ENCODE measurements at places on chromosomes 11 and 22.

- DNase-seq = no peak
These were observed 27.2 kb upstream of the PARVB start for GRCh38 chr22:43996981-43997265.

DNA sequence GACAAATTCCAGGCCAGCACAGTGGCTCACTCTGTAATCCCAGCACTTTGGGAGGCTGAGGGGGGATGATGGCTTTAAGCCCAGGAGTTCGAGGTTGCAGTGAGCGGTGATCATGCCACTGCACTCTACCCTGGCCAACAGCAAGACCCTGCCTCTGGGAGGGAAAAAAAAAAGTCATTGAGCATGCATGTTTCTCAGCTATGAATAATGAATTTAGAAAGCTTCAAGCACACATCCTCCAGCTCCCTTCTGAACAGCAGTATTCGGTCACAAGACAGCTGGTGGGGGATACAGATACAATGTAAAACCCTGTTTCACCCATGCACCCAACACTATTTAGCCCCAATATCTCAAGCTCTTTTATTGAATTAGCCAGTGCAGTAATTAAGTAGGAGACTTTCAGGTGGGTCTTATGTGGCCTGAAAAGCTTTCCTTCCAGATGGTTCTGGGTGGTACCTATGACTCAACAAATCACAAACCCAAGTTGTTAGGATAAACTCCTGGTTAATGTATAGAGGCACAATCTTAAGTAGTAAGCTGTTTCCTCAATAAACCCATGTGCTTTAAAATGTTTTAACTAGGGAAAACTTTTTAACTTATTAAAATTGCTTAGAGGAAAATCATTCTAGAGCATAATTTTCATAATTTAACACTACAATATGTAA is 13.4 kb downstream of the PRDM10 start:
- no peak for DNase-seq

DNA sequence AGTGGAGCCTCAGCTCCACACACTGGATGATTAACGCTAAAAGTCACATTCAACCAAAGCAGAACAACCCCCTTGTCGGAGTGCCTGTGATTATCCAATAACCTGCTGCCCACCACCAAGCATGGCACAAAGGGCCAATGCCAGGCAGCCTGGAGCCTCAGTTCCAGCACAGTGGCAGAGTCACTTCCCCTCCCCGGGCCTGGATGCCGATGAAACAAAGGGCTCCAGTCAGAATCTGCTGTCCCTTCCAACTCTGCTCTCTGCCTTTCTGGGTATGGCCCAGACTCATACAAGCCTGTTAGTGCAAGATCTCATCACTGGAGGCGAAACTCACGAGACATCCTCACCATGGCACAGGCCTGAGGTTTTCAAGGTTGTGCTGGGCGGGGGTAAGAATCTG is 52.1 kb downstream of the CLTCL1 start:
- no peak for DNase-seq

GRCh38 chr11:2748061-2748813 is 48.4 kb upstream of the KCNQ1OT1 start:
- DNase-seq = no peak

GRCh38 chr11:77384571-77384970 is 83.1 kb upstream of the GDPD4 start:
- DNase-seq = no peak

DNA sequence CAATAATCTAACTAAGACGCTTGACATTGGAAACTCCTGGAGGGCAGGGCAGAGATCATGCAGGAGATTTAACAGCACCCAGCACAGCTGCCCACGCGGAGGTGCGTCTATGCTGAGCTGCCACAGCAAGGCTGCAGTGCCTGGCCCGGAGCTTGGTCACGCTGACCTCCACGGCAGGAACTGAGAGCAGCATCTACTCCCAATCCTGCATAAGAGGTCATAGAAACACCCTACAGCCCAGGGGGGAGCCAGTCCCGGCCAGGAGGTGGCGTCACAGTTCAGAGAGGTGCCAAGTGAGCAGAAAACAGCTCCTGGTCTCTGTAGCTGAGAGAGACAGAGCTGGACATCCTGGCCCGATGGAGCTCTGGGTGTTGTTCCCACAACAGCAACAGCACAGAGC is 121.1 kb upstream of the TMEM45B start:
- DNase-seq = no peak
